ENCODE measurements at places on chromosomes 4 and X. TPM values are rescaled to one million over a fixed set of nuclear protein-coding genes. Genes with fewer than 3 reads are reported as not detected.
A peak's percentile ranks its signal among the peaks of the same experiment; 100 is the strongest.

VCX gene
- not detected for total RNA-seq

CLDN2 gene
- total RNA-seq = not detected

NRK gene
- not detected for total RNA-seq

ABCB7 gene
- total RNA-seq = 22.9 TPM

PAGE5 gene
- not detected for total RNA-seq

CT45A7 gene
- not detected for total RNA-seq

GRCh38 chr4:147037069-147037468, 91.4 kb upstream of the TTC29 start:
- no peak for DNase-seq

DNA sequence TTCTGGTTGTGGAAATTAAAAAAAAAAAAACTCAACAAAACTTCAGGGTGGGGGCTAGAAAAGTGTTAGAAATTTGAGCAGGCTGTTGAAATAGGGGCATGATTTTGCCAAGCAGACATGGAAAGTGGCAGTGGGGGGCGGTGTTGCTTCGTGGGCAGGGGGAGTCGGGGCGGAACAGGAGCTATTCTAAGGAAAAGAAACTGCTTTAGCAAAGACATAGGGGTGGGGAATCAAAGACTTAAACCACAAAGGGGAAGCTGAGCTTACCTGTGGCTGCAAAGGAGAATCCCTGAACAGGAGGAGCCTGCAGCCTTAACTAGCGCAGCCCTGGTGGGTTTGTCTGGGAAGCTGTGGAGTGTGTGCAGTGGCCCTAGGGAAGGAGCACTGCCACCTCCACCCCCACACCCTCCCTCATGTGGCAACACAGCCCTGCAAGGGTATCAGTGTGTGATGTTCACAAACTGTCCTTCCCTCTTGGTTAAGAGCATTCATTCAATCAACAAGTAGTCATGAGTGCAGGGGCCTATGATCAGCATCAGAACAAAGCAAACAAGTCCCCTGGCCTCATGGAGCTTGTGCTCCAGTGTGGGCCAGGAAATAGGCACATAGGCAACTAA, 20.5 kb downstream of the SEL1L3 start:
- peak; percentile 63 for DNase-seq

DNA sequence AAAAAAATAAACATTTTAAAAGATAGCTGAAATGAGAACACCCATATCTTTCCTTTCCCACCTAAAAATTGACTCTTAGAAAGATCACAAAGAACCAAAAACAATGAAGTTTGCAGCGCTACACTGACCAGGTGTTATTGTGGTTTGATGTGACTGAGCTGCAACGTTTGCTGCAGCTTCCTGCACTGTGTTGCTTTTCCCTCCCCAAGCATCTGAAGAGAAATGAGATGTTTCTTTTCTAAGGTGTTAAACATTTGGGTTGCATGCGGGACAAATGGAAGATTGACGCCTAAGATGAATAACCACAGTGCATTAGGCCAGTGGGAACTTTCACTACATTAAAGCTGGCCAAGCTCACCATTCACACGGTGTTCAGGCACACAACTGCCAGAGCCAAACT, 8.9 kb downstream of the LEF1 start:
- DNase-seq = no peak

- DNase-seq = peak; percentile 27
Observed at GRCh38 chr4:89837385-89837992, 528 bp upstream of the SNCA start.

- DNase-seq = no peak
Observed at GRCh38 chr4:99947608-99948007, 1.2 kb upstream of the DNAJB14 start.

GRCh38 chr4:21113496-21114223, 413.4 kb downstream of the PACRGL start:
- DNase-seq = no peak

DNA sequence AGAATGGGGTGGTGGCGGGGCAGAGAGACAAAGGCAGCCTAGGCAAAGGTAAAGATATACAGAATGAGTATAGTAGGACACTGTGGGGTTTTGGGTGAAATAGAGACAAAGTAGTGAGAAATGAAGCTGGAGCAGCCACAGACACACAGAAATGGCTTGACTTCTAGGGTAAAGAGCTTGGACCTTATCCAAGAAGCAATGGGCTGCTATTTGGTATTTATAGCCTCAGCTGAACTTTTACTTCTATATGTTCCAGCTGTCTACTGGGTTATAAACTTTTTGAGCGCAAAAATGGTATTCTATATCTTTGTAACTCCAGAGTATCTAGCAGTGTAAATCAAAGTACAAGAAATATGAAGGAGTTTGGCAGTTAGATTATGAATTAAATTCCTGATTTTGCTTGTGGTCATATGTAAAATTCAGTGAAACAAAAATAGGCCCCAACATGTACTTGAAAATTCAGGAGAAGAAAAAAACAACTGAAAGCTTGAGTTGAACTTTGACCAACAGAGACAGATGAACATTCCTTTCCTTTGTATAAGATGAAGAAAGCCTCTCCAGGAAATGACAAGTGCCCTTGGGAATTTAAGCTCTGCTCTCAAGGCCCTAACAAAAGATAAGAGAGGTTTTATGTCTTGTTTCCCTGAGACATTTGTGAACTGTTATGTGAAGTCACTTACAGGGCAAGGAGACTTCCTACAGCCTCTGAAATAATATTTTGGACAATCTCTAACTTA, 354.1 kb downstream of the CHIC1 start:
- no peak for DNase-seq

DNA sequence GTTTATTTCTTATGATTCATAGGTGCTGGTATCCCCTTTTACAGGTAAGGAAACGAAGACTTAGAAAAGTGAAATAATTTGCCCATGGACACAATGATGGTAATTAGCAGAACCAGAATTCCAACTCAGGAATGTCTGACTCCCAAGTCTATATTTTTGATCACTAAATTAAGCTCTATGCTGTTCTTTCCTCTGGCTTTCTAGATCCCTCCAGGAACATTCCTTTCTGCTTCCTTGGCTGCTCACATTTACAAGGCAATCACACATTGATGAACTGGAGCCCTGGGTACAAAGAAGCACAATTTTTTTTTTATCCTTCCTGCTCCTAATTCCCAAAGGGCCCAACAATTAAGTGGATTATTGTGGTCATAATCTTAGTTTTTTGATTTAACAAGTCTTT, 7.0 kb upstream of the CDKN2AIP start:
- no peak for DNase-seq

DNA sequence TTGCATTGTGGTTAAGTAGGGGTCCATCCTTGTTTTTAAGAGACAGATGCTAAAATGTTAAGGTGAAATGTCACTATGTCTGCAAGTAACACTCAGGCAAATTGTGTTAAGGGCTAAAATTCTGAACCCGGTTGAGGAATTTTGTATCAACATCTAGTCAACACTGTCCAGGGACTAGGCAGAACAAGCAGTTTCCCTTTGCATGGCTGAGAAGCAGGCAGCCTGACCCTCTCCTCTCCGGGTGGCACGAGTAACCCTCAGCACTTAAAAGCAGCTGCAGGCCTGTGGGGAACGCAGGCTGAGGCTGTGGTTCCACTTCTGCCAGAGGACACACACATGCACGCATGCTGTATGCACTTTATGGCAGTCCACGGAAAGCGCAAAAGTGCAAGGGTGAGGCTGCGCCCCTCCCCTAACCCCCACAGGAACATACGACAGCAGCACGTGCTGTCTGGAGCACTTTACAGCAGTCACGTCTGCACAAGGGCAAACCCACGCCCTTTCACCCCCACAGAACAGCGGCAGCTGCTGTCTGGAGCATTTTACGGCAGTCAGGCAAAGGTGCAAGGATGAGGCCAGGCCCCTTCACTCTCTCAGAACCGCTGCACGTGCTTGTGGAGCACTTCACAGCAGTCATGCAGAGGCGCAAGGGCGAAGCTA, 619 bp upstream of the MPC1L start:
- DNase-seq = no peak

DNA sequence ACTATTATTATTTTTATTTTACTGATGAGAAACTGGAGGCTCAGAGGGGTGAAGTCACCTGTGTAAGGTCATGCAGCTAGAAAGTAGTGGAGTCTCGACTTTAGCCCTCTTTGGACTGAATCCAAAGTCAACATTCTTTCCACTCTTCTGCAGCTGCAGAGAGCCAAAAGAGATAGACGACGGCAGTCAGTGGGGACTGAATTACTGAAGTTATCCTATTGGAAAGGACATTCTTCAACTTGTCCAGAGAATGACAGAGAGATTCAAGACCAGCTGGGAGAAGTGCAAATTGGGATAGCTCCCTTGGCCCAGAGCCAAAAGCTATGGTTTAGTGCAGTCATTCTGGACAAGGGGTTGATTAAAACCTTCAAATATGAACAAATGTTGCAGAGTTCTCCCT, 42.5 kb downstream of the VGLL1 start:
- no peak for DNase-seq

DNA sequence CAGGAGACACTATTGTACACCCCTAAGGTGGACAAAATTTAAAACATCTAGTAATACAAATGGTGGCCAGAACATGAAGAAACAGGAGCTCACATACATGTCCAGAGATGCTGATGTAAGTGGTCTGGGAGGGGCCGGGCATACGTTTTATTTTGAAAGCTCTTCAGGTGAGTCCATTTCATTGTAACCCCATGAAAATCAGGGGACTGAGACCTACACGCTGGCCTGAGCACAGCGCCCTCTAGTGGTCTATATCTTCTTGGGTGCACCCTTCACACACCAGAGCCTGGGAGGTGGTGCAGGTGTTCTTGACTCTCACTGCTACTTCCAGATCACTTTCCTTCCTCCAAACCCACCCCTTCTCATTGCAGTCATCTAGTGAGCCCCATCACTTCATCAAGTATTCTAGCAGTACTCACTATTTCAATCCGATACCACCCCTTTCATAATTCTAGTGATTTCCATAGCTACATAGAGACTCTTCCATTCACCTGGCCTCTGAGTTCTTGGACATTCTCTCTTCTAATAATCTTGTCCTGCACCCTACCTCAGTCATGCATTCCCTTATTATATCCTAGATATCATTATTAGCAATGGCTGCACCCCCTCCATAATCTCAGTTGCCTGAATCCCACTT, 4.3 kb upstream of the TLR6 start:
- peak; percentile 65 for DNase-seq

GRCh38 chr4:26342328-26343037, 21.7 kb downstream of the RBPJ start:
- no peak for DNase-seq

DNA sequence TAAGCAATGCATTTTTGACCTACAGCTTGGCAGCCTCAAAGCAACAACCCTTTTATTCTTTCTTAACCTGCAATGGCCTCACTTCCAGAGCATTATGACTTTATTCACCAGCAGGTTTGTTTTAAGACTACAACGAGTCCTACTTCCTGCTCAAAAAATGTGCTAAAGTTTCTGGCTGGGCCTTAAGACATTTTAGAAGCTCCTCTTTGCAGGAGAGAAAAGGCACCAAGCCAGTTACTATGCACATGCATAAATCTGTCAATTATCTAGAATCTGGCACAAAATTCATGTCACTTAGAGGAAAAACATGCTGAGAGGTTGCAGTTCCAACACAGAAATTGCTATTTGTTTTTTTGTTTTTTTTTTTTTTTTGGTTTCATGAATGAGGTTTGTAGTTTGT, 223.0 kb upstream of the EPHA5 start:
- no peak for DNase-seq

GRCh38 chr4:184937745-184938144, 80.5 kb upstream of the HELT start:
- DNase-seq = no peak

- DNase-seq = no peak
Observed at GRCh38 chr4:122663814-122664610, 43.1 kb upstream of the IL21 start.

GRCh38 chr4:31983677-31984076, 1263.5 kb downstream of the PCDH7 start:
- no peak for DNase-seq

DNA sequence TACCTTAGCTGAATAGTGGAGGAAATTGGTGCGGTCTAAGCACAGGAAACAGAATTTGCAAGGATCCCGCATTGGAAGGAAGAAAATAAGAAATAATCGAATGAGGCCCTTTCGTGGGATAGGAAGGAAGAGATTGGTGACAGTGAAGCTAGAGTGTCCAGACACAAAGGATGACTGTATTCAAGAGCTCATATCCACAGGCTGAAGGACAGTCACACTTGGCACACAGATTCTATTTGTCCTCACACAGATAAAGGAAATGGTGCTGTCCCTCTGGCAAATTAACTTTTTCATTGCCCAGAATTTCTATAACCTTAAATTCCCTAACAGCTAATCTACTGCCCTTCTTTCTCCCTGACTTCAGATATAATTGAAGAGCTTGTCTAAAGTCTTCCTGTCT, 2188.9 kb upstream of the TENM3 start:
- no peak for DNase-seq

DNA sequence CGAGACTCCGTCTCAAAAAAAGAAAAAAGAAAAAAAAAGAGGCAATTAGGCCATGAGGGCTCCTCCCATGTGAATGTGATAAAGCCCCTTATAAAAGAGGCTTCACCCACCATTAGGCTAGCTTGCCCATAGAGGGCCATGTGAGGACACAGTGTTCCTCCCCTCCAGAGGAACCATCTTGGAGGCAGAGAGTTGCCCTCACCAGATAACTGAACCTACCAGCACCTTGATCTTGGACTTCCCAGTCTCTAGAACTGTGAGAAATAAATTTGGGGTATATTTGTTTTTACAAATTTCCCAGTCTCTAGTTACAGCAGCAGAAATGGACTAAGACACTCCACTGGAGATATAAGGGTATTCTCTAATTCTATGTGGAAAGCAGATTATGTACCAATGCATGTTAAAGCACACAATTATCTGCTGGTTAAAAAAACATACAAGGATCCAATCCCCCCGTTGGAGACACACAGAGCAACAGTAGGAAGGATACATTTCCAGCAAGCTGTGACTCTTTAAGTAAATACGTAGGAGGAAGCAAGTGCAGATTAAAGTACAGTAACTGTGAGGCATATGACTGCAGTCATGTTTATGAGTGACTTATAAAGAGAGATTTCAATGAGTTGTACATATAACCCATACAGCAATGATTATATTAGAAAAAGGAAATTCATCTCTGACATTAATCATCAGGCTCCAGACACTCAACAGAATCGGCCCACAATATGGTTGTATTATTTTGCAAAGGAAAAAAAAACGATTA, 21.4 kb downstream of the SH3RF1 start:
- no peak for DNase-seq
